Amniotic stem cell (primary cell): ENCODE measurements at places on chromosomes 6 and 20.

DNA sequence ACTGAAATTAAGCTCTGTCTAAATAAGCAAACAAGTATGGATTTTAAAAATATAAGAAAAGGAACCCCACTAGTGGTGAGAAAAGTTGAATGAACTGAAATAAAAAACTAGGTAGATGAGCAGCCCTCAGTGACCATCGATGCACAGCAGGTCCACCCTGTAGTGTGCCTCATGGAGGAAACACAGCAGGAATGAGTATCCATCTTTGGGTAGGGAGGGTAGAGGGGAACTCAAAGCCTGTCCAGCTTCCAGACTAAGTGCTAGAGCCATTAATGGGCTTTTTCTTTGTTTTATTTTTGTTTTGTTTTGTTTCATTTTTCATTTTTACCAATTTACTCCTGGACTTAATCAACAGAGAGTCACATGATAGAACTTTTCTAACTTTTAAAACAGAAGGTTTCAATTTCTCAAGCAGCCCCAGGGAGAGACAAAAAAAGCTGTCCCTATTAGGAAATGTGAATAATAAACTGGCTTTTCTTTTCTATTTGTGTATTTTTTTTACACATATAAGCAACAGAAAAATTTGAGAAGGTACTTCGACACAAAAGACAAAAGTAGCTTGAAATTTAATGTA, 700.6 kb downstream of the HACE1 start:
- no peak for DNase-seq

GRCh38 chr20:57795342-57795697, 85.5 kb upstream of the PMEPA1 start:
- no peak for DNase-seq

DNA sequence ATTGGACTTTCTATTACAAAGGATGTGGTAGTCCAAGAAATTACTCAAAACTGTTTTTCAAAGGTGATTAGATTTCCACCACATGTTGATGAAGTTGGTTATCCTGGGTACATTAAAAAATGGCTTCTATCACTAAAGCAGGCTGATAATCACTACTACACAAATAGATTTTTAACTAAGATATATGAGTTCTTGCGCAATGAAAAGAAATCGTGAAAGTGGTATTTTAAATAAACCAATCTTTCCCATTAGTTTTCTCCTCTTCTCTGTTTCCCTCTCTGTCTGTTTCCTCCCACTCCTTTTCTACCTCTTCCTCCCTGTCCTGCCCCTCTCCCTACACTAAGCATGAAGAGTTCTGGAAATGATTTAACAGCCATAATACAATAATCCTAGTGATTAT, 487.9 kb upstream of the CITED2 start:
- DNase-seq: no peak

DNA sequence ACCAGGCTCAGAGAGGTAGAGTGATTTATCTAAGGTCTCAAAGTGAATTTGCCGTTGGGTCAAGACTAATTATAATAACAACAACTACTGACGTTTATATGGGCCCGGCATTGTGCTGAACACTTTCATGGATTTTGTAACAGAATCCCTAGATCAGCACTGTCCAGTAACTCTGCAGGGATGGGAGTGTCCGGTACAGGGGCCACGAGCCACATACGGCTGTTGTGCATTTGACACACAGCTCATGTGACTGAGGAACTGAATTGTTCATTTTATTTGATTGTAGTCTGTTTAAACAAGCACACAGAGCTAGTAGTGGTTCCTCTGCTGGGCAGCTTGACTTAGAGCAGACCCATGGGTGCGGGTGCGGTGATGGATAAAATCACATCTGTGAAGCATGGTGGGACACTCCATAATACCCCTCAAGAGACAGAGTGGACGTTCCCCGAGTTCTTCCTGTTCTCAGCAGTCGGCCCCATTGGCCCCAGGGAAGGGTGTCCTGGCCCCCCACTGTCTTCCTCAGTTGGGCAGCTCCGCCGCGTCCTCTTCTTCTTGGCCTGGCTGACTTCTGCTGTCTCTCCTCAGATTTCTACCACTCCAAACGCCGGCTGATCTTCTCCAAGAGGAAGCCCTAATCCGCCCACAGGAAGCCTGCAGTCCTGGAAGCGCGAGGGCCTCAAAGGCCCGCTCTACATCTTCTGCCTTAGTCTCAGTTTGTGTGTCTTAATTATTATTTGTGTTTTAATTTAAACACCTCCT, 6.8 kb downstream of the CDKN1A start:
- DNase-seq: no peak

GRCh38 chr6:19991176-19991575, 154.0 kb downstream of the ID4 start:
- no peak for DNase-seq

- no peak for DNase-seq
Measured at GRCh38 chr6:67640484-67640883, 994.6 kb upstream of the ADGRB3 start.

- DNase-seq: peak; percentile 63
Measured at GRCh38 chr6:34791701-34792604, at the start of gene BLTP3A. Gene BLTP3A, plus strand, starts transcription at chr6:34792083. Its CDS starts 168 bp downstream, at chr6:34792251.

DNA sequence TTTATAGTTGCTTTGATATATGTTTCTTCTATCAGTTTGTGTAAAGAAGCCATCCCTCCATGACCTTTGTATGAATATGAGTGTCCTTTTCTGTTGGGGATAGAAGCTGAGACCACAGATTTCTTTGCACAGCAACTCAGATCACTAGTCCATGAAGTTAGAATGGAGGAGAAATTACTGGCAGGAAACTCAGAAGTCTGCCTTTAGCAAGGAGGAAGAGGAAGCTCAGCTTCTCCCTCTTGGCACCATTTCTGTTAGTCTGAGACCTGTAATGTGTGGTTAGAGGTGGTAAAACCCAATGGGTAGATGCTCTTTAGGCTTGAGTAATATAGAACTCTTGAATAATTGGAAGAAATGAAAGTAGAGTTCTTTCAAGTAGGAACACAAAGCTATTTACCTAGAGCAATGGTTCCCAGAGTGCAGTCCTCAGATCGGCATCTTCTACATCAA, 995.3 kb upstream of the FLRT3 start:
- no peak for DNase-seq

DNA sequence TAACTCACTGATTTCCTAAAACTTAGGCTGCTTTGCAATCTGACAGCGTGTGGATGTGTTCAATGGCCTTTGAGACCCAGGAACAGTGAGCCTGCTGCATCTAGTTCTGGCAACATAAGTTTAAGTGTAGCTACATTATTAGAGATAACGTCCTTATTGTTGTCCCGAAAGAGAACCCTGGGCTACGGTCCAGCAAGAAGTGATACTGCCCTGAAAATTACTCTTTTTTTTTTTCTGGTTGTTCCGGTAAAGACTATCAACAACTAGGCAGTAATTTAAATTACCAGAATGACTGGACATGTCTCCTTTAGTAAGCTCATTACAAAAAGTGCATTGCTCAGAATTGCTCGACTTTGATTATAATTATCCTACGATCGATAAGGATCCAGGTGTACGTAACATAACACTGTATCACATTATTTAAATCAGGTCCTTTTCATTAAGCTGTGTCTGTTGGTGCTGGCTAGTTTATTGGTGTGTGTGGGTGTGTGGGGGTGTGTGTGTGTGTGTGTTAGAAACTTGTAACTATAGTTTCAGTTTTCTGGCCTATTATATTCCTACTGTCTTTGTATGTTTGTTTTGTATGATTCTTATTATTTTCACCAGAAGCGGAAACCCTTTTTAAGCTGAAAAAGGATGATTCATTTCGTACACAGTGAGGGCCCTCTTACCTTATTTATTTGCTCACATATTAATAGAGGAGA, 3.0 kb downstream of the TSHZ2 start:
- DNase-seq: no peak

DNA sequence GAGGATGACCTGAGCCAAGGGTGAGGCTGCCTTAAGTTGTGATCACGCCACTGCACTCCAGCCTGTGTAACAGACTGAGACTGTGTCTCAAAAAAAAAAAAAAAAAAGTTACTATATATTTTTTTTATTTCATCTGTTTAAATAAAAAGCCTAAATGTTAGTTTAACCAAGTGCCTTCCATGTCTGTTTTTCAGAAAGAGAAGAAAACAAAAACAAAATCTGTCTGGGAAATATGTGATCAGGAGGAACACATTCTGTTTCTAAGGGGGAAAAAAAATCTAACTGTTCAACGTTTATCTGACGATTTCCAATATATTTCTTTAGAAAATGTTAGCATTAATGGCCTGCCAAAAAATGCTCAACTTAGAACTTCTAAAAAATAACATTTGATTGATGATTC, 147.0 kb downstream of the IPCEF1 start:
- DNase-seq: no peak
